Left cardiac atrium (tissue), 4 donors: ENCODE measurements at places on chromosomes 11 and 22.

DNA sequence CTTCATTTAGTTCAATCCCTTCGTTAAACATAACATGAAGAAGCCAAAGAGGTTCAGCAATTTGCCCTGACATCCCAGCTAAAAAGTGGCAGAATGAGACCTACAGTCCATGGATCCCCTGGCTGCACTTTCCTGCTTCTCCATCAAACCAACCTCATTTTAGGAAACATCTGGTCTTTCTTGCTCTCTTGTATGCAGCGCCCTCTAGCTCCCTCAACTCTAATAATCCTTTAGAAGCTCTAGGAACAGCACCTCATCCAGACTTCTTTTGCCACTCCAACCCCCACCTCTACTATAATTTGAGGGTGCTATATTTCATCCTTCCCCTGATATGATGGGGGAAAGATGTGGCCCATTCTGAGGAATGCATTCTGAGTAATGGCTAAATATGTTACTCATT is 7.4 kb downstream of the CNTF start:
- no peak for DNase-seq

DNA sequence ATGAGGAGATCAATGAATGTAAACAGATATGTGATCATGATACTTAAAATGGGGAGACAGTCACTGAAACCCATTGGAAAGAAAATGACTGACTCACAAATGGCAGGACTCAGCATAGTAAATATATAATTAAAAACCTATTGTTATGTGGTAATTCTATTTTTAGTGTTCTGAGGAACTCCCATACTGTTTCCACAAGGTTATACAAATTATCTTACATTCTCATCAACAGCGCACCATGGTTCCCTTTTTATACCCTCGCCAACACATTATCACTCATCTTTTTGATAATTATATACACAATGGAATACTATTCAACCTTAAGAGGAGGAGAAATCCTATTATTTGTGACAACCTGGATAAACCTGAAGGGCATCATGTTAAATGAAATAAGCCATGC is 17.1 kb downstream of the OR5B21 start:
- no peak for DNase-seq

- no peak for DNase-seq
Measured at GRCh38 chr11:126701520-126701897, 299.1 kb downstream of the KIRREL3 start.

DNA sequence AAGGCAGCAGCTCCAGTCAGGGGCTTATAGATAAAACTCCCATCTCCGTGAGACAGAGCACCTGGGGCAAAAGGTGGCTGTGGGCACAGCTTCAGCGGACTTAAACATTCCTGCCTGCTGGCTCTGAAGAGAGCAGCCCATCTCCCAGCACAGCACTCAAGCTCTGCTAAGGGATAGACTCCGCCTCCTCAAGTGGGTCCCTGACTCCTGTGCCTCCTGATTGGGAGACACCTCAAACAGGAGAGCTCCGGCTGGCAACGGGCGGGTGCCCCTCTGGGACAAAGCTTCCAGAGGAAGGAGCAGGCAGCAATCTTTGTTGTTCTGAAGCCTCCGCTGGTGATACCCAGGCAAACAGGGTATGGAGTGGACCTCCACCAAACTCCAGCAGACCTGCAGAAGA is 279.4 kb downstream of the LARGE1 start:
- DNase-seq = no peak

- DNase-seq = no peak
Measured at GRCh38 chr11:24714601-24715000, 217.7 kb downstream of the LUZP2 start.

DNA sequence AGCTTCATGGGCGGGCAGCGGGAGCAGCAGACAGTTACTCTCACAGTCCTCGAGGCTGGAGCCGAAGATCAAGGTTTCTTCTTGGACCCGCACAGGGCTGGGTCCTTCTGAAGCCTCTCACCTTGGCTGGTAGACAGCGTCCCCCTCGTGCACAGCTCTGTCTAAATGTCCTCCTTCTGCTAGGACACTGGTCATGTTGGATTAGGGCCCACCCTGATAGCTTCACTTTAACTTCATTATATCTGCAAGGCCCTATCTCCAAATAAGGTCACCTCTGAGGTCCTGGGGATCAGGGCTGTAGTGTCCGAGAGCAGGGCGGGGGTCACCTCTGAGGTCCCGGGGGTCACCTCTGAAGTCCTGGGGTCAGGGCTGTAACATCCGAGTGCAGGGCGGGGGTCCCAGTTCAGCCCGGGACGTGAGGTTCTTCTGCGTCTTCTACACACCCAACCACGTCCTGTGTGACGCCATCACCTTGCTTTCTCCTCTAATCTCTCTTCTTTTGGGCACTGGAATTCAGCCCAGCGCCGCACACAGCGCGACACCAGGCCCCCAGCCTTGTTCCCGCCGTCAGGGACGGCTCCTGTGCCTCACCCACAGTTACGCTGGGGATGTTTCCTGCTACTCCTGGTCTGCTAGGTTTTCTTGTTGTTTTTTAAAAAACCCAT is 34.1 kb upstream of the TOLLIP start:
- no peak for DNase-seq

DNA sequence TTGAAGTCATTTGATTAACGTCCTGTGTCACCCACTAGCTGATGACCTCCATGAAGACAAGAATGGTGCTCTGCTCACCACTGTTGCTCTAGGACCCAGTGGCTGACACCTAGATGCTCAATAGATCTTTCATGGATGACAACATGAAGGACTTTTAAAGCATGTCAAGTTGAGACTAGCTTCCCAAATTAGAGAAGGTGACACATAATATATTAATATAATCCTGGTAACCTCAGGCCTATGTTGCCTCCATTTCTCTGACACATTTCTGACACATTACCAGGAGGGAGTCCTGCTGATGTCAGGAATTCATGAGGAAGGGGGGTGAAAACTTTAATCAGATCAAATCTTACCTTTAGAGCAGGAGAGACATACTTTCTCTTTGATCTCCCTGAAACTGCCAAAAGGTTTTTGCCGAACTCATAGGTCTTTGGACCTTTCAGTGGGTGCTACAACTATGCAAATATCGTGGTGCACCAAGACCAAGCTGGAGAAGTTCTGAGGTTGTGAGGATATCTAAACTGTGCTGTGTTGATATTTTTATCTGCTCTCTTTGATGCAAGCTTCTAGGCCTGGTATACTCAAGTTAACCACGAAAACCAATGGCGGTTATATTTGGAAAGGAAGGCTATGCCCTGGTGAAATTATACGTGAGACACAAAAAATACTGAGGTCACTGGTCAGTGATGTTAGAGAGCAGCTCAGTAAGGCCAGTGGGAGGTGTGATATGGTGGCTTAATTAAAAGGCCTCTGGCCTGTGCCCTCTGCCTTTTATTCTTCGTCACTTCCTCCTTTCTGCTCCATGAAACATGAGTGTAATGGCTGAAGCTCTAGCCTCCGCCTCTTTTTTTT is 13.2 kb upstream of the AMPD3 start:
- no peak for DNase-seq

- DNase-seq = no peak
Measured at GRCh38 chr11:78020246-78020645, 2.8 kb downstream of the KCTD14 start.

DNA sequence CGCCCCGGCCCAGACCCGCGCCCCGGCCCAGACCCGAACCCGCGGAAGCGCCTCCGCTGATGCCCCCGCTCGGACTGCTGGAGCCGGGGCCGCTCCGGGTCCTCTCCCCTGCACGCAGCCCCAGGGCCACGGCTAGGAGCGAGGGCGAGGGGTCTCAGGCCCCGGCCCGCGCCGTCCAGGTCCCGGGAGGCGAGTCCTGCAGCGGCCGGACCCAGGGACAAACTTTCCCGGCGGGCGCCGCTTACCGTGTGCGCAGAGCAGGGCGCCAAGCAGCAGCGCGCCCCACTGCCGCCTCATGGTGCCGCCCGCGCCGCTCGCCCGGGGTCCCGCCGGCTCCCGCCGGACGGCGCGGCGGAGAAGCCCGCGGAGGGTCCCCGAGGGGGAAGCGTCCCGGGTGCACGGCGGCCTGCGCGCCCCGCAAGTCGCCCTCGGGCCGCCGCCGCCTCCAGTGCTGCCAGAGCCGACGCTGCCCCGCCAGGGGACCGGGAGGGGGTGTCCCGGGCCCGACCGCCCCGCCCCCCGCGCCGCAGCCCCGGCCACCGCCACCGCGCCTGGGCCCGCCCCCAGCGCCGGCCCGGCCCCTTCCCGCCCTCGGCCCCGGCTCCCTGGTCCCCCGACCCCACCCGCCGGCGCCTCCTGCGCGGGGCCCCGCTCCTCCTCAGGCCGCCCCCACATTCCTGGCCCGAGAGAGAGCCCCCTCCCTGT is at the start of gene LRP4:
Gene LRP4, minus strand, starts transcription at position 468 of the 705 bp plus-strand sequence. Its CDS starts 171 bp downstream, at position 297.
- DNase-seq = peak; percentile 63

DNA sequence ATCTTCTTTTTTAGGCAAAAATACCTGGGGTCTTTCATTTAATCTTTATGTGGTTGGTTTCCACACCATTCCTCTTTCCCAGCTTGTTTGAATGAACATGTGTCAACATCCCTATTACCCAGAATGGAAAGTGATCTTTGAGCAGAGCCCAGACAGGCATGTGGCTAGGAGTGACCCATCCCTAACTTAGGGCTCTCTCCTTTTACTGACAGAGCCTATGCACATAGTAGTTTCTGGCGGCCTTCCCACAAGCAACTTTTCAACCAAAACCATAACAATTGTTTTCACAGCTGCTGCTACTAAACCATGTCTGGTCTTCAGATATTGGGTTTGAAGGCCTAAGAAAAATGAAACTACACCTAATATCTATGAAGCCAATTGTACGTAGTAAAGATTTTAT is 107.5 kb downstream of the TENM4 start:
- DNase-seq = no peak

DNA sequence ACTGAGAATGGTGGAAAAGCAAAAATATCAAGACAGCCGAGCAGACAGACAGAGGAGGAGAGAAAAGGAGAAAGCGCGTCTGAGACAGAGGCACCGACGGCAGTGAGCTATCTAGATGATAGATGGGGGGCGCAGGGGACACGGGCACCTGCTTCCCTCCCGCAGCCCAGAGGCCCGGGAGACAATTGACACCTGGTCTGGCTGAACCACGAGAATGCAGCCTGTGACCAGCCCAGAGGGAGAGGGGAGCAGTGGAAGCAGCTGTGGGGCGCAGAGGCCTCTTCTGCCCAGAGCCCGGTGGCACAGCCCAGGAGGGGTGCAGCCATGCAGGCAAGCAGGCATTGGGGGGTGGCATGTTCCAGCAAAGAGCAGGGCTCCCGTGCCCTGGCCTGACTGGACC is 48.2 kb downstream of the ELFN2 start:
- DNase-seq = no peak

- no peak for DNase-seq
Measured at GRCh38 chr11:8301622-8302021, 37.9 kb upstream of the LMO1 start.

DNA sequence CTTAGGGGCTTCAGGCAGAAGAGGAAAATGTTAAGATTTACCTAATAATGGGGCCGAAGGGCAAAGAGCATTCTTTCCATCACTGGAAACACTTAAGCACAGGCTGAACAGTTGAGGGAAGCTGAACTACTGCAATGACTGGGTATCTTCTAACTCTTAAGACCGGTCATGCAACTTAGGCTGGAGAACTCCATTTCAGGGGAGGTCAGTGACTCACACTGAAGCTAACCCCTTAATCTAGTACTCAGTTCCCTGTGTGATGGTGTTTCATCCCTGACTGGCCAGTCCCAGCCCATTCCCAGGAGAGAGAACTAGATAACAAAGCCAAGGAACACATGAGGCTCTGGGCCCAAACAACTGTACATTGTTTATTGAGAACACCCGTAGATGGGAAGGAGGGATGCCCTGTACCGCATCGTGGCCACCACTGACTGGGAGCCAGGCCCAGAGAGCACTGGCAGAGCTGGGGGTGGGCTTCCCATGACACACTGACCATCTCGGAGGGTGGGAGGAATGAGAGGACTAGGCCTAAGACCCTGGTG is 10.5 kb downstream of the RPL27A start:
- no peak for DNase-seq

DNA sequence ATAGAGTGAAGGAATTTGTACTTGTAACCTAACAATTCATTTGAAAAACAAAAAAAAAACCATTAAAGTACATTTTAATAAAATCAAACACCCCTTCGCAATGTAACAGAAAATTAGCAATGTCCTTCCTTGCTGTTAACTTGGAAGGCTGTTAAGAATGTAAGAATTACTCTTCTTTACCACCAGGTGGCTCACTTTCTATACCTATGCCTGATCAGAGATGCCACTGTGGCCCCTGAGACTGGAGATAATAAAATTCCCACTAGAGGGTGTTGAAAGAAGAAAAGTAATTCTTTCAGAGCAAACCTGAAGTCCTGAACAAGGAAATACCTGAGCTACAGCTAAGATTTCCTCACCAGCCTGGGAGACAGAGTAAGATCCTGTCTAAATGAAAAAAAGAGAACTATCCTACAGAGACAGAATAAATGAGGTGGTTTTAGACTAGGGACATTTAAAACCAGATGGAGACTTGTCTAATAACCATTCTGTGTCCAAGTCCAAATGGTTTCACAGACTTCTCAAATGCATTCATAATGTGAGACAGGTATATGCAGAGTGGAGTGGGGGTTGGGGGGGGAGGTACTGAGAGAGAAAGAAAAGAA is 1089.3 kb downstream of the FAM181B start:
- DNase-seq = no peak

DNA sequence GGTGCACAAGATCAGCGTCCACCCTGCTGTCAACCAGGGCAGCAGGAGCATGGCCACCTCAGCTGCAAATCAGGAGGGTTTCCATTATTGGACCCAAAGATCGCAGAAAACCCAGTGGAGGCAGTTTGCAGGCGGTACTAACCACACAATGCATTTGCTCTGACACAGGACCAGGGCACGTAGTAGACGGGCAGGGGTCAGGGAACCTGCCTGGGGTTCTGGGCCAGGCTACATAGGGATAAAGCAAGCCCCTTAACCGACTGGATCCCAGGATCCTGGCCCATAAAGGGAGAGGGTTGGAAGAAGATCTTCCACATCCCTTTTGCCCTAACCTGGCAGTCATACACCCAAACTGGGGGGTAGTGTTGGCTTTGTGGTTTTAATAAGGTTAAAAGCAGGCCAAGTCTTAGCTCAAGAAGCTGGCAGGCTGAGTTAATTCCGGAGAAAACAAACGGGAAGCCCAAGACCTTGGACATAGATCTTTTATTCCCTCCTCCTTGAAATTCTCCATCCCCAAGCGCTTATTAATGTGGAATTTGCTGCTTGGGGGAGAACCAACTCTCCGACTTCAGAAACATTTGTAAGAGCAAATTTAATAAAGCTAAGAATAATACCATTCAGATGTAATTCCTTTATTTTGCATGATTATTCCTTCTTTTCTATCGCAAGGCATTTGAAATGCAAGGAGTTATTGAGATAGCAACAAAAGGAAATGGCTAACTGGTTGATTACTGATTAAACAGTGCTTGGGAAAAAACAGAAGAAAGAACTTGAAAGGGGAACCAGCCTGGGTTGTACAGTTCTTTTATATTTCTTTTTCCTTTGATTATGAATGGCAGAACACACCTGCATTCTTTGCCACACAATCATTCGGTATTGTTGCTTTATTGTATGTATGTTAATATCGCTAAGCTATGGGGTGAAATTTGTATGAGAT is 6.3 kb upstream of the ARHGAP8 start:
- DNase-seq = no peak

DNA sequence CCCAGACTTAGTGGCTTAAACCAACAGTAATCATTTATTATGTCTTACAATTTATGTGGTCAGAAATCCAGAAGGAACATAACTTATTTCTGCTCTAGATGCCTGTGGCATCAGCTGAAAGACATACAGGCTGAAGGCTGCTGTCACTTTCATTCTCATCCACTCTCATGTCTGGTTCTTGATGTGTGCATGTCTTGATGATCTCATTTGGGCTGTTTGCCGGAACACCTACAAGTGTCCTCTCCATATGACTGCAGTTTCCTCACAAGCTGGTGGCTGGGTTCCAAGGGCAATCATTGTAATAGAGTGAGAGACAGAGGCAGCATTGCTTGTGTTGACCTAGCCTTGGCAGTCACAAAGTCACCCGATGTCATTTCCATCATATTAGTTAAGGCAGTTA is 1375.9 kb upstream of the RAG2 start:
- DNase-seq = no peak
